ENCODE measurements at places on chromosomes 7 and 10.

GRCh38 chr10:639001-639750 is 50.3 kb downstream of the DIP2C start:
- no peak for DNase-seq

DNA sequence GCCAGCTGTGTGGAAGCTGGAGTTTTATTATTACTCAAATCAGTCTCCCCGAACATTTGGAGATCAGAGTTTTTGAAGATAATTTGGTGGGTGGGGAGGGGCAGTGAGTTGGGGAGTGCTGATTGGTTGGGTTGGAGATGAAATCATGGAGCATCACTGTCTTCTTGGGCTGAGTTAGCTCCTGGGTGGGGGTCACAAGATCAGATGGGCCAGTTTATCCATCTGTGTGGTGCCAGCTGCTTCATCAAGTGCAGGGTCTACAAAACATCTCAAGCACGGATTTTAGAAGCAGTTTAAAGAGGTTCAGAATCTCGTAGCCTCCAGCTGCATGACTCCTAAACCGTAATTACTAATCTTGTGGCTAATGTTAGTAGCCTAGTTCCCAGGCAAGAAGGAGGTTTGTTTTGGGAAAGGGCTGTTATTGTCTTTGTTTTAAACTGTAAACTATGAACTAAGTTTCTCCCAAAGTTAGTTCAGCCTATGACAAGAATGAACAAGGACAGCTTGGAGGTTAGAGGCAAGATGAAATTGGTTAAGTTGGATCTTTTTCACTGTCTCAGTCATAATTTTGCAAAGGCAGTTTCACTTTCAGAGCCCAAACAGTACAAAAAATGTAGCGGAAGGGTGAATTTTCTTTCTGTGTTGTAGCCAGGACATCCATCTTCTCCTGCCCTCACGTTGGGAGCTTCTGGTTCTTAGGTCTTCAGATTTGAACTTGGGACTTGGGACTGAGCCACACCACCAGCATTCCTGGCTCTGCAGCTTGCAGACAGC is 43.1 kb downstream of the KLF6 start:
- no peak for DNase-seq

GRCh38 chr7:107981466-107981865 is 21.5 kb downstream of the LAMB1 start:
- DNase-seq = no peak

DNA sequence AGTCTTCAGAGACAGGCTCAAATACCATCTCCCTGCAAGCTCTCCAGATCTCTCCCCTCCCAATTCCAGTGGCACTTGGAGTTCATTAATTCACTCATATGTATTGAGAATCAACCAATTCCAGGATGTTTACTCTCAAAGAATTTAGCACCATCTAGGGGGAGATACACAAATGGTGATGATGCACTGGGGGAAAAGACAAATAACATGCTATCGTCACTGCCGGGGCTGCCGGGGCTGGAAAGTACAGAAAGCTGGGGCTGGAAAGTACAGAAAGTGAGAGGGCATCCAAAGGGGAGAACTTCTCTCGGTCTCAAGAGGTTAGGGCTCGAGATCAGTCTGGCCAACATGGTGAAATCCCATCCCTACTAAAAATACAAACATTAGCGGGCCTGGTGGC is 118.7 kb downstream of the MKX start:
- DNase-seq = no peak
